ENCODE measurements at places on chromosomes 5 and 9.

GRCh38 chr5:153676406-153676805 lies 185.9 kb downstream of the GRIA1 start:
- no peak for DNase-seq

- DNase-seq, result no peak
Measured at GRCh38 chr9:33377089-33377715, 25.2 kb downstream of the AQP7 start.

DNA sequence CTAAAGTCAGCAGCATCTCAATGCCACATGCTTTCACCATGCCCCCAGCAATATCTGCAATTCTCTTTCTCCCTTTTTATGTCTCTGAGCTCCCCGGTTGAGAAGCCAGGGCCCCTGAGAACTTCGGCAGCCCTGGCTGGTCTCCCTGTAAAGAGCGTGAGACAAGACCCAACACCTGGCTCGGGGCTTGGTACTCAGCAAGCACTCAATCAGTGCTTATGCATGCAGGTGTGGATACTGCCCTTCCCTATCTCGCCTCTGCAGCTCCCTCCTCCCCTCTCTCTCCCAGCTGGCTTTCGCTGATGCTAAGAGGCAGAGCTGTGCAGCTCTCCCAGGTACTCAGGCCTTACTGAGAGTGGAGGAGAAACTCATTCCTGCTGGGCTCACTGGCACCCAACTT lies 41.7 kb upstream of the AKNA start:
- no peak for DNase-seq

GRCh38 chr9:17528859-17529258 lies 50.0 kb upstream of the SH3GL2 start:
- no peak for DNase-seq

- DNase-seq, result no peak
Measured at GRCh38 chr9:78304357-78304756, 7.4 kb downstream of the PSAT1 start.
